ENCODE measurements at places on chromosomes 12 and 14.

DNA sequence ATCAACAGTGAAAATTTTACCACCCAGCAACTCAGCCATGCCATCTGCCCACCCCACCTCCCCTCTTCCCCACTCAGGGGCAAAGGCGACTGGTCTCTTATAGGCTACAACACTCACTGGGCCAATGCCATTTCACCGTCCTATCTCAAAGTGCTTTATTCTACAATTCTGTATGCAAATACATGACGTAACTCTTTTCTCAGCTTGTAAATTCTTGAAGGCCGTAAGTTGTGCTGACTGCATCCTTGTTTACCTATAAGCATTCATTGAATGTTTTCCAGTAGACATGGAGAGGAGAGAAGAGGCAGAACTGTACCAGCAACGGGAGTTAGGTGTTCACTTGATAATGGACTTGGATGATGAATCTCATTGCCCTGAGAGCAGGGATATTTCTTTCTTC, 15.6 kb downstream of the BCL2L14 start:
- no peak for DNase-seq

DNA sequence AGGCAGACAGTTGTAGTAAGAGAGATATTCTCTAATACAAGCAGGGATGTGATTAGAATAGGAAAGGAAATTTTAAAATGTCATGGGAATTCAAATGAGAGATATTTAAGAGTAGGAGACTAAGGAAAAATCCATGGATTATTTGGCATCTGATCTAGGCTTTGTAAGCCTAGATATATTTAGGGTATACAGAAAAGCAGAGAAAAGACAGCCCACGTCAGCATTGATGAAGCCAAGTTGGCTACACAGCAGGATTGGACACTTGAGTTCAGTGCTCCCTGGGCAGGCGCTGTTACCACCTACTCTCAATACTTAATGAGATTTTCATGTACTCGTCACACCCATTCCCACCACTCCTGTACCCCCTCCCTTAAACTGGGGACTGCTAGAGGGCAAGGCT, 1.7 kb upstream of the KCNJ8 start:
- DNase-seq = no peak

DNA sequence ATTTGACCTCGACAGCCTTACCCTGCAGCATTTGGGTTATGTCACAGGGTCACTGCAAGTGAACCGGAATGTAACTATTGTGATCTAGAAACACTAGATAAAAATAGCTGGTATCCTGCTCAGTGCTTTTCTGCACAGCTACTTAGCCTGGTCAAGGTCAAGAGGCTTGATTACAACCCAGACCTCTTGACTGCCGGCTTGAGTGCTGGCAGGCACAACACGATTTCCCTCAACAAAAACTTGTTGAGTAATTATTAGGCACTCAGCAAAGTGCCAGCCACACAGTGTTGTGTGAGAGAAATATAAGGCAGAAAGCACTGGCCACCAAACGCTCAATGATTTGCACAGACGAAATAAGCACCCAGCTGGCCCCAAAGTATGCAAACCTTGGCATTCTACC, 156.7 kb downstream of the NUAK1 start:
- DNase-seq = no peak

DNA sequence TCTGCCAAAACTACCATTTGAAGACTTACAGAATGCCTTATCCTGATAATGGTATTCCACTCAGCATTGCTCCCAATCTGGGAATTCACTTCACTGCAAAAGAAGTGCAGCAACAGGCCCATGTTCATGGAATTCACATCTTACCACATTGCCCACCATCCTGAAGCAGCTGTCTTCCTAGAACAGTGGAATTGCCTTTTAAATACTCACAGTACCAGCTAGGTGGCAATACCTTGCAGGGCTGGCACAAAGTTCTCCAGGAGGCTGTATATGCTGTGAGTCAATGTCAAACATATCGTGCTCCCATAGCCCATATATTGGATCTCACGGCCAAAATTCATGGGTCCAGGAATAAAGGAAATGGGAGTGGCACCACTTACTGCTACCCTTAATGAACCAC, 83.8 kb upstream of the PLEKHG7 start:
- no peak for DNase-seq

- DNase-seq = no peak
These were observed 1.4 kb downstream of the C1RL start for GRCh38 chr12:7107636-7108002.

DNA sequence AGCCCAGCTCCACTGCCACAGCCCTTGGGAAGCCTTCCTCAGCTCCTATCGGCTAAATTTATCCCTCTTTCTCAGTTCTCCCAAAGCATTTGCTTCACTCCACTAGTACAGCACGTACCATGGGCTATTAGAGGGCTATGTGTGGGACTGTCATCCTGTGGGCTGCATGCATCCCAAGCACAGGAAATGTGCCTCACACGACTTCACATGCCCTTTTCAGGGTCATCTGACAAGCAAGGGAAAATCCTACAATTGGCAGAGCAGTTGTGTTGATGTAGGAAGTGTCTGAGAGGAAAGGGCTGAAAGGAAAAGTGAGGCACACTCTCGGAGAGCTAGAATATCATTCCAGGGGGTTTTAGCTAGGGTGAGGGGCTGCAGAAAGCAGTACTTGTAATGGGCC, 47.6 kb downstream of the NINJ2 start:
- DNase-seq = no peak

GRCh38 chr14:64966976-64967375, 5.2 kb downstream of the RAB15 start:
- DNase-seq = no peak

DNA sequence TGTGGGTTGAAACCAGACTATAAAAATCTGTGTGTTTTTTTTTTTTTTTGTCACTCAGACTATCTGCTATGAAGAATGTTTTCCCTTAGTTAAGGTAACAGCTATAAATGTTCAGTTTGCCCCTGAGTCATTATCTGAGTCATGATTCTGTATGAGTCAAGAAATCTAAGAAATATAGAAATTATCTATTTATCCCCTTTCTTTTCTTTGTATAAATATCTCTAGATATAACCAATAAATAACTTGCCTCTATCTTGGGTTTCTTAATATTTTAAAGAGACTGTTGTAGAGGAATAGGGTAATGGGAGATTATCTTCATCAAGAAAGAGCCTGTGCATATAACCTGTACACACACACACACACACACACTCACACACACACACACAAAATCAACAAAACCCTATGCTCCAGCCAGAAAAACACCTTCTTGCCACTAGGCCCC, 161.7 kb upstream of the EEA1 start:
- DNase-seq = no peak

- DNase-seq = no peak
These were observed 299.3 kb upstream of the STXBP6 start for GRCh38 chr14:25349269-25349668.

- no peak for DNase-seq
These were observed 117.2 kb downstream of the LRRK2 start for GRCh38 chr12:40342010-40342409.

- DNase-seq = no peak
These were observed 156.8 kb upstream of the HIF1A start for GRCh38 chr14:61538464-61539022.

DNA sequence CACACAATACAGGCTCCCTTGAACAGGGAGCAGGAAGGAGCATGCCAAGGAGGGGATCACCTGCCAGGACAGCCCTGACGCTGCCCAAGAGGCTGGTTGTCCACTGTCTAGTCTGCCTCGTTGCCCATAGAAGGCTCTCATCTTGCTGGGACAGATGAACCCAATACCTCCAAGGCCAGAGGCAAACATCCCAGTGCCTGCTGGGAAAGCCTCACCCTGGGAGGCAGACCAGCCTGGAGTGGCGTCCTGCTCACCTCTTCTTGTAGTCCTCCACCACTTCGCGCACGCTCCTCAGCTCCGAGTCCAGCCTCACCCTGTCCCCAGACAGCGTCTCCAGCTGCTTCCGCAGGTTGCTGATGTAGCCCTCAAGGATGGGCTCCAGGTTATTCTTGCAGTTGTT, 2.4 kb downstream of the KRT73 start:
- DNase-seq = no peak

DNA sequence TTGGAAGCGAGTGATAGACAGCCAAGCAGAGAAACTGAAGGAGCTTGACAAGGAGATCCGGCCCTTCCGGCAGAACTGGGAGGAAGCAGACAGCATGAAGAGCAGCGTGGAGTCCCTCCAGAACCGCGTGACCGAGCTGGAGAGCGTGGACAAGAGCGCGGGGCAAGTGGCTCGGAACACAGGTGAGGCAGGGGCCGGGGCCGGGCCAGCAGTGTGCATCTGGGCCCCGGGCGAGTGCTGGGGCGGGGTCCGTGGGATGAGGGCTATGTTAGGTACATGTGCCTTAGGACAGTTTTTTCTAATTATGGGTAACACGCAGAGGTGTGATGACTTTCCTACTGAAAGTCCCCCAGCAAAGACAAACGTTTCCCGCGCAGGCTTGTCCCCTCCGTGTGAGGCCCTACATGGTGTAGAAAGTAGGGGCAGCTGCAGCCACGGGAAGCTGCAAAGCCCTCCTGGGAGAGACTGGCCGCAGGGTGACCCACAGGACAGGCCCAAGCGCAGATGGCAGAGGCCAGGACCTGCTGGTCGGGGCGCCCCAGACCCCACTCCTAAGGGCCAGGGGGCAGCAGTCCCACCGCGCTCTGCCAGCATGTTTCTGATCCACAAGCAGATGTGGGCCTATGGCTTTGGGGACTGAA, 19.1 kb upstream of the AMN start:
- no peak for DNase-seq

DNA sequence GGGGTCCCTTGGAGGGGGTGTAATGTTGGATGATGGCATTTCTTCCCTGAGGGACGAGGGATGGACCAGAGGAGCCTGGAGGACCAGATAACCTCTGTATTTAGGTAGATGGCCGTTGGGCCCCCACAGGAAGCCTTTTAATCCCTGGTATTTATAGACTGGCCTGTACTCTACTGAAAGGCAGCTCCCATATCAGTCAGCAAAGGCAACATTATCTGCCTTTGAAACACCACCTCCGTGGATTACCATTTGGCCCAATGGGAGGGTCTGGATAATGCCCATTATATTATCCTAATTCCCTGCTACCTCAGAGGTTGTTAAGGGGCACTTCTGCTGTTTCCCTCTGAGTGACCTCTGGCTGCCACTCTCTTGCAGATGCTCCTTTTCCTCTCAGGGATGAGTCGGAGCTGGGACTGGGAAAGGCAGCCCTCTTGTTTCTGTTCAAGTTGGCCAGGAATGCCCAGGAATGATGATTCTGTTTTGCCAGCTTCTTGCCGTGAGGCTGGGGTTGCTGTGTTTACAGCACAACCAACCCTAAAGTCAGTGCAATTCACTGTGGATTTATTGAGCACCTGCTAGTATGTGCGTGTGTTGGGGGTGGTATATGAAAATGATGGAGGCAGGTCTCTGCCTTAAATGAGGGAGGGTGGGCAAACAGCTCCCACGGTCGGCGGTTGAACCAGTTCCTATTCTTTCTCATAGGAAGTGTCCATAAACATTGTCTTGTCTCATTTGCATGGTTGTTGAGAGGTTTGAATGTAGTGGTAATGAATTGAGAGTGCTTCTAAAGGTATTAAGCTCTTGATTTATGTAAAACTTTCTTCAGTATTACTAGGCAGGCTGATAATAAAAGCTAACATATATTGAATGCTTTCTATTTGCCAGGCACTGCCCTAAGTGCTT, 18.1 kb downstream of the SUSD6 start:
- no peak for DNase-seq

DNA sequence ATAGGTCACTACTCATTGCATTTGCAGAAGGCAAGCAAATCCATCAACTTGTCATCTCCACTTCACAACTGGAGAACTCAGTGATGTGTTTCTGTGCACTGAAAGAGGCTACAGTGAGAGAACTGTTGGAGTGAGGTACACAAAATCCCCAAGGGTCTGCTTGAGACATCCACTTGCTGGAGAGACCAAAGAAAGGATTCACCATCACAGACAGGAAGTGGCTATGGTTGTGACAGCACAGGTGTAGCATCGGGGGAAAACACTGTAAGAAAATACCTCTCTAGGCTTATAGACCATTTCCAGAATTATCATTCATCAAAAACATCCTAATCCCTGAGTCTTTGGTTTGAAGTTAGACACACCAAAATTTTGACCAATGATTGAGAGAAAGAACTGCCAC, 201.3 kb upstream of the OR4E1 start:
- DNase-seq = no peak

Measured in T-helper 9 cell (primary cell).